Liver (tissue), 10 donors: ENCODE measurements at places on chromosomes 1 and 21. TPM values are rescaled to one million over a fixed set of nuclear protein-coding genes. Genes with fewer than 3 reads are reported as not detected.

GRCh38 chr1:246703581-246703980, 20.6 kb upstream of the SCCPDH start:
- no peaks in the 10 kb centered on the region for H3K27me3 ChIP-seq
- H3K27ac ChIP-seq, result no peak overlapping the region

DNA sequence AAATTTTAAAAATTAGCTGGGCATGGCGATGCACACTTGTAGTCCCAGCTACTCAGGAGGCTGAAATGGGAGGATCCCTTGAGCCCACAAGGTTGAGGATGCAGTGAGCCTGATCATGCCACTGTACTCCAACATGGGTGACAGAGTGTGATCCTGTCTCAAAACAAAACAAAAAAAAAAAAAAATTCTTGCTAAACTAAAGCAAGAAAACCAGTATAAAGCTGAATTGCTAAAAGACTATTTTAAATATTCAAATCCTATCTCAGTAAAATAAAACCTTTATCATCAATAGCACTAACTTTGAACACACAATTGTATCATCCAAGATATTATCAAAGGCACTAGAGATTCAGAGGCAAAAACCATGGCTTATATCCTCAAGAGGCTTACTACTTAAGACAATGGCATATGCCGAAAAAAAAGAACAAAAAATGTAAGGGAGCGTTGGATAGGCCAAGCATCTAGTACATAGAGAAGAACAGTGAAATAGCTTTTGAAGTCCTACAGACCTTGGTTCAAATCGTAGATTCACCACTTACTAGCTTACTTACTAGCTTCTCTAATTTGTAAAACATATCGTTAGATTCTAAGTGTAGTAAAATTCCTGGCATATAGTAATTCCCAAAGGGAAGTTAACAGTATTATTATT, 3.6 kb downstream of the EPS15 start:
- no peaks in the 10 kb centered on the region for H3K36me3 ChIP-seq
- H3K27me3 ChIP-seq, result no peaks in the 10 kb centered on the region
- no peak for DNase-seq
- H3K4me3 ChIP-seq, result no peak overlapping the region
- H3K27ac ChIP-seq, result no peak overlapping the region
- peaks cover 4% of the 10 kb centered on the region for H3K4me1 ChIP-seq

The GSTM5 gene
- polyA plus RNA-seq, result 1.4 TPM

The TEKT2 gene
- not detected for polyA plus RNA-seq

The ACADM gene
- polyA plus RNA-seq, result 167 TPM

The NPHS2 gene
- polyA plus RNA-seq, result not detected

The KRTAP19-3 gene
- polyA plus RNA-seq, result not detected
